ENCODE measurements at places on chromosomes 3 and 15.
A peak's percentile ranks its signal among the peaks of the same experiment; 100 is the strongest.

- no peak for DNase-seq
Observed at GRCh38 chr3:1147326-1147725, 54.5 kb downstream of the CNTN6 start.

DNA sequence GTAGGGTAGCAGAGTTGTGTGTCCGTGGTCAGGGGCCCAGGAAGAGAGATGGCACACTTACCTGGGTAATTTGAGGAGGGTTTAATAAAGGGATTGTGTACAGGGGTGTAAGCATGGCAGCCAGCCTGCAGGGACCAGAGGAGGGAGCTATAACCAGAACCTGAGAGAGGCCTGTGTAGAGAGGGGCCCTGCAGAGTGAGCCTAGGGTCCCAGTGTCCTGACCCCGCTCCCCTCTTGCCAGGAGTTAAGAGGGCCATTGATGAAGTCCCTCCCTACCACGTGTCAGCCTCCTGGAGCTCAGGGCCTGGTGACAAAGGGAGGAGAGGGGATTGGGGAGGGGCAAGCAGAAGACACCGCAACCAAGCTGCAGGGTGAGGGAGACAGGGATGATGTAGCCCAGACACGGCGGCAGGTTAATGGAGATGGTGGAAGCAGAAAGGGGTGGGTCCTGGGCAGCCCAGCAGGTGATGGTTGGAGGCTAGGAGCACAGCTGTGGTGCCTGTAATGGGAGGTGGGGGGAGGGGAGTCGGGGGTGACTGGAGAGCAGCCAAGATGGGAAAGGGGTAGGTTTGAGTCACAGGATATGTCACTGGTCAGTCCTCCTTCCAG, 165.4 kb upstream of the TOPAZ1 start:
- no peak for DNase-seq

- DNase-seq: no peak
Observed at GRCh38 chr3:79672731-79673130, 95.1 kb downstream of the ROBO1 start.

DNA sequence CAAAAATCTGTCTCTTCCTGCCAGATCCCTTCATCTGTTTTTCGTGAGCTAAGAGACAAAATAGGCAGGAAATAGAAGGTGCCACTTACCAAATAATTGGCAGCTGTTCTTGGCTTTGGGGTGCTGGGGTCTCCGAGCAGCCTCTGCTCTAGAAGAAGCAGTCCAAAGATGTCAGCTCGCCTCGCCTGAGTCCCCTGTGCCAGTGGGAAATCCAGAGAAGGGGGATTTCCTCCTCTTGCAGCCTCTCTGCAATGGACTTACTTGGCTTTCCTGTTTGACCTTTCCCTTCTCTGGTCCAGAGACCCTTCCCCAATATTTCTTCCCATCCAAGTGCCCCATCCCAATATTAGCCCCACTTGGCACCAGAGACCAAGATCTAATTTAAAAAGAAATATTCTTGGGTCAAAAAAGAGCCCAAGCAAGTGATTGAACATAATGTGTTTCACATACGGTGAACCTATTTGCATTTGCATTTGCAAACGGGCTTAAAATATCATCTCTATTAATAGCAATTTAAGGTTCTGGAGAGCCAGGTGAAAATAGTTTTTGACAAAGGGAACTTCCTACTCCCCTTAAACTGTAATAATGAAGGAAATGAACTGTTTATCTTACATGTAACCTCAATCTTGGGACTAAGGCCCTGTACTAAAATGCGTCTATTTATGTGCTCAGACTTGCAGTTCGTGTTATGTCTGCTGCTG, 23.2 kb downstream of the CD86 start:
- no peak for DNase-seq

DNA sequence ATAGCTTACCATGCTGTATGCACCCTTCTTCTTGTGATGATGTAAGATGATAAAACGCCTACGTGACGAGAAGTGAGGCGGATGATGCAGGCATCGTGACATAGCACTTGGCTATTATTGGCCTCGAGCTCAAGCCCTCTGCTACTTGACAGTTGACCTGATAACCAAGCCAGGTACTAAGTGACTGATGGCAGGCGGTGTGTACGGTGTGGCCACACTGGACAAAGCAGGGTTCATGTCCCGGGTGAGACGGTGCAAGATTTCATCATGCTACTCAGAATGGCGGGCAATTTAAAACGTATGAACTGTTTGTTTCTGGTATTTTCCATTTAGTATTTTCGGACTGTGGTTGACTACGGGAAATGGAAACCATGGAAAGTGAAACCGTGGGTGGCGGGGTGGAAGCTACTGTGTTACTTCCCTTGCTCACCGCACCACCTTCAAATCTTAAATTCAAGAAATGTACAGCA, 57.7 kb downstream of the SLC12A8 start:
- no peak for DNase-seq

- no peak for DNase-seq
Observed at GRCh38 chr3:3447641-3448040, 268.1 kb upstream of the CRBN start.

DNA sequence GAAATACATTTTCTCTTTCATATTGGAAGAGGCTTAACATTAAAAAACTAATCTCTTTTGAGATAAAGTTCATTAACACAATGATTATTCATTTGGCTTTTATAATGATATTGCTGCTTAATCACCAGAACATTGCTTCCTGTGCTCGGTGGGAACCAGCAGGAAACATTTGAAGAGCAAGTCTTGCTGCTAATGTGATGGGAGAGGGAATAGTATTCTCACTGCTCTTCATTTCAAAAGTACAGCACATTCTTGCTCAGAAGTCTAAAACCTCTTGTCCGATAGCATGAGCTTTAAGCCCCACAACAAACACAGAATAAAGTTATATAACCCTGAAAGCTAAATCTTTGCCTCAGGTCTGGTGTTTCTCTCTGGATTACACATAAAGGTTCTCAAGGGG, 190.8 kb upstream of the CNTN4 start:
- no peak for DNase-seq

DNA sequence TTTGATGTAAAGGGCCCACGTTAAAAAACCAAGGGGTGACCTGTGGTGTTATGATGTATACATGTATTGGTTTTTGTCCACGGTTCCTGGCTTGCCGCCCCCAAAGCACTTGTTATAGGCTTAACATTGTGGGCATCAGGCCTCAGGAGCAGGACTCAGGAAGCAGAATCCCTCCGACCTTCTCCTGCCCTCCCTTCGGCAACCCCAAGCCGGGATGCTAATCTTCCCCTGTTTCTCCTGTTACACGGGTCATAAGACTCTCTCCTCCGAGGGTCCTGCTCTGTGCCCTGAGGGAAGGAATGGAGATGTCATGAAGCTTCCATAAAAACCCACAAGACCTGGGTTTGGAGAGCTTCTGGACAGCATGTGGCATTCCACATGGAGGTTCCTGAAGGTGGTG, 48.8 kb downstream of the RPLP1 start:
- no peak for DNase-seq

- peak; percentile 18 for DNase-seq
Observed at GRCh38 chr3:170614214-170614966, 28.5 kb upstream of the SLC7A14 start.

- no peak for DNase-seq
Observed at GRCh38 chr15:25987638-25988037, 124.5 kb upstream of the ATP10A start.

- no peak for DNase-seq
Observed at GRCh38 chr3:129357616-129358015, 70.8 kb downstream of the EFCAB12 start.

DNA sequence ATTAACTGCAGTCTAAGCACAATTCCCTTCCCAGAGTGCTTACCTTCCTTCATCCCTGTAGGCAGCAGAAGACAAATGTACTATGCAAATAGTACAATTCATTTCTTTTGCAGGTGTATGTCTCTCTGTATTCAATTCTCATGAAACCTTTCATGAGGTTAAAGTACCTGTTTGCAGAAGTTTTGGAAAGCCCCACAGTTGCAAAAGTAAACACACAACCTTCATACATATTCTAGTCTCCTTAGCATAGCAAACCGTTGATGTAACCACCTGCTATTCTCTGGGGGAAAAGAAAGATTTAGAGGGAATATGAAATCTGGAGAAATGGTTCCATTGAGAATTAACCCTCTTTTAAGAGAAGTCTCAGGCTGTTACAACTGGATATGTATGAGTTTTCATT, 200.3 kb upstream of the SUCLG2 start:
- DNase-seq: no peak

DNA sequence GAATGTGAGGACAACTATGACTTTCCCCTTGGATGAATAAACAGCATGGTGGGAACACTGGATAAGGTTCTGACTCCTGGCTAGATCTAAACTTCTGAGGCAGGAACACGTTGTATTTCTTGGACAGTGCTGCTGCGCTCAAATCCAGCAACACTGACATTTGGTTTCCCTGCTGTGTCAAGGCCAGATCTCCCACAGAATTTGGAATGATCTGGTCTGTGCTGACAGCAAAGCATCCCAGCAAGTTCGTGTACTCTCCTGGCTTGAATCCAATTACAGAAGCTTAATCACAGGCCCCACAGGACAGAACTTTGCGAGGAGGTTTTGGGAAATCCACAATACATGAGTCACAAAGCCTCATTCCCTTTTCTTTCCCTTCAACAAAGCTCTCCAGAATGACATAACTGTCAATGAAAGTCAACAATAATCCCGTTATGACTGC, 92.5 kb downstream of the ADAMTS9 start:
- DNase-seq: peak; percentile 48

DNA sequence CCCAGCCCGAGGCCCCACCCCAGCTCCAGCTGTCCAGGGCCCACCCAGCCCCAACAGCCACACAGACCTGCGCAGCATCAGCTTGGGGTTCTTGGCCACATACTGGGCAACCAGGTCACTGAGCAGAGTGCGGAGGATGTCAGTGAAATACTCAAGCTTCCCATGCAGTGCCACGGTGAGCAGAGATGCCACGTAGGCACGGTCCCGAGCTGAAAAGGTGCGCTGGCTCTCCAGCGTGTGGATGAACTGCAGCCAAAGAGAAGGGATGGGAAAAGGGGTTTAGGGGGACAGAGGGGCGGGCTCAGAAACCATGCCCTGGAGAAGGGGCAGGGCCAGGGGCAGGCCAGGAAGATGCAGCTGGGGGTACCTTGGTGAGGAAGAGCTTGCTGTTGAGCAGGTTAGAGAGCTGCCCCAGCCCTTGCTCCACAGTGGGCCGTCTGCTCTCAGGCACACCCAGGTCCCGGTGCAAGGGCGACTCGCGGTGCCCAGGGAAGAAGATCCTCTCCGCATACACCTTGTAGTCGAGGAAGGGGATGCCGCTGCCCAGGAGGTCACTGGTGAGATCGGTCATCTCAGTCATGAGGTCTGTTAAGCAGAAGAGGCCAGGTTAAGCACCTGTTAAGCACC, 17.4 kb downstream of the PLXNB1 start:
- DNase-seq: peak; percentile 5

DNA sequence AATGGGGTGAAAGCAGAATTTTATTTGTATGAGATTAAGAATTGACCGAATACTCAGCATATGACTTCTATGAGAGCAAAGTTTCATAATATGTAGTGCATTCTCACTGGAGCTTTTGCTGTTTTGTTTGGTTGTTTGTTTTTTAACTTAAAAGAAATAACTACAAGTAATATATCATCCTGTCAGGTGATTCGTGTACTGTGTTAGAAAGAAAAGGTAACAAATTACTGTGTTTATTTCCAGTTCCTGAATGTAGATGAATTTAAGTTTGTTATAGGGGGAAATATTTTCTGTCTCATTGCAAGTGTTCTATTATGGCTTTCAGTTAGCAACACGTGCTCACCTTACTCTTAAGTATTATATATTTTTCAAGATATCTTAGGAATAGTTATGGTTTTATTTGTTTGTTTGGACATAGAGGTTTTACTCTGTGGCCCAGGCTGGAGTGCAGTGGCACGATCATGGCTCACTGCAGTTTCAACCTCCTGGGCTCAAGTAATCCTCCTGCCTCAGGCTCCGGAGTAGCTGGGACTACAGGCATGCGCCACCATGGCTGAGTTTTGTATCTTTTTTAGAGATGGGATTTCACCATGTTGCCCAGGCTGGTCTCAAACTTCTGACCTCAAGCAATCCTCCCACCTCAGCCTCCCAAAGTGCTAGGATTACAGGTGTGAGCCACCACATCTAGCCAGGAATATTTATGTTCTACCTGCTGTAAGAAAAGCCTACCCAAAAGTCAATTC, 125.4 kb downstream of the FNDC3B start:
- DNase-seq: no peak

DNA sequence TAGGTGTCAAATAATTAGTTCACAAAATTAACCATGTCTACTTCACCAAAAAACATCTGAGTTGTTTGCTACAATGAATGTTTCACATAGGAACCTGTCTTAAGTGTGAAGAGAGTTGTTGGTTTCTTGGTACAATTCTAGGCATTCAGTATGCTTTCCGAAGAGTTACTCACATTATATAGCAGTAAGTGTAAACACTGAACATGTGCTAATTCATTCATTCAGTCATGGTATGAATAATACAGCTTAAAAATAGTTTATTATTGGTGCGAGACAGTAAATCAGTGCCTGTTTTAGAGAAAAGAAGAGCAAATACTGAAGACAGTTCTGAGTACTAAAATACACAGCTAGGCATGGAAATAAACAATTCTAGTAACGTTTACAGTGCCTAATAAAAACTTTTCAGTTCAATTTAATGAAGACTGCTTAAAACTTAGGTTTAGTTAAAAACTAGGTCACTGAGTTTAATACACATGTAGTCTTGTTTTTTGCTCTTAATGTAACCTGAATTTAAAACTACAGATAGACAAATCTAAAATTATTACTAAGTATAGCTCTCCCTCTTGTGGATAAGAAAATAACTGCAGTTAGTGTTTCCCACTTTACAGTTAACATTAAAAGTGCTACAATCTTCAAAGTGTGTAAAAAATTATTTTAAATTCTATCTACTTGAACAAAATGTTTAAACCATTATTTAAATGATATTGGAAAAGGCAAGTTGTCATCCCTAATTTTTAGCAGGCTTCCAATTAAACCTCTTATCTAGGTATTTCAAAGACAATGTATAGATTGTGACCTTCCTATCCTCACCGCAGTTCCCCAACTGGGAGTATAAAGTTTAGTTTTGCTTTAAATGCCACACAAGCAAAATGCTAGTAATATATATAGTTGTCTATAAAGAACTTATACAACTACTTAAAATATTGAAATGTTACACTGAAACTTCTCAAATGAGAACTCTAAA, 20.1 kb upstream of the ZCWPW2 start:
- no peak for DNase-seq

DNA sequence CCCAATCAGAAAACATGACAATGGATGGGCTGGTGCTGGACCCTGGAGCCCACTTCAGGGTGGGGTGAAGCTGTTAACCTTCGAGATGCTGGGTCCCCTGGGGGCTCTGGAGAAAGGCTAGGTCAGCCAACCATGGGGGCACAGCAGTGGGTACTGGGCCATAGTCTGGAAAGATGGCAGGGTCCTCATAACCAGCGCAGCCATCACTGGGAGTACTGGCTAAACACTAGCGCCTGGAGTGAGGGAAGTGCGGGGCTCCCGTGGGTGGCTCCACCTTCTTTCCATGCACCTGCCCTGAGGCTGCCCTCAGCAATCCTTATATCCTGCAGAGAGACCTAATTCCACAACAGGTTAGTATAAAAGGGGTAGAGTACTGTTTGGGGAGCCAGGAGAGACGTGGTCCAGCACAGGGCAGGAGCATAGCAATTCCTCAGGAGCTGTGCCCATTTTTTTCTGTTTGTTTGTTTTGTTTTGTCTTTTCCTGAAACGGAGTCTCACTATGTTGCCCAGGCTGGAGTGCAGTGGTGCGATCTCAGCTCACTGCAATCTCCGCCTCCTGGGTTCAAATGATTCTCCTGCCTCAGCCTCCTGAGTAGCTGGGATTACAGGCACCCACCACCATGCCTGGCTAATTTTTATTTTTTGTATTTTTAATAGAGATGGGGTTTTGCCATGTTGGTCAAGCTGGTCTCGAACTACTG, 122.6 kb upstream of the MEF2A start:
- no peak for DNase-seq
